H7 (cell line): ENCODE measurements at places on chromosomes 12 and 14. TPM values are rescaled to one million over a fixed set of nuclear protein-coding genes. Genes with fewer than 3 reads are reported as not detected.

- DNase-seq, result no peak
These were observed 135.5 kb upstream of the CDKN3 start for GRCh38 chr14:54261283-54261682.

GRCh38 chr12:646442-647384 lies 16.5 kb downstream of the NINJ2 start:
- DNase-seq, result peak; percentile 8

DNA sequence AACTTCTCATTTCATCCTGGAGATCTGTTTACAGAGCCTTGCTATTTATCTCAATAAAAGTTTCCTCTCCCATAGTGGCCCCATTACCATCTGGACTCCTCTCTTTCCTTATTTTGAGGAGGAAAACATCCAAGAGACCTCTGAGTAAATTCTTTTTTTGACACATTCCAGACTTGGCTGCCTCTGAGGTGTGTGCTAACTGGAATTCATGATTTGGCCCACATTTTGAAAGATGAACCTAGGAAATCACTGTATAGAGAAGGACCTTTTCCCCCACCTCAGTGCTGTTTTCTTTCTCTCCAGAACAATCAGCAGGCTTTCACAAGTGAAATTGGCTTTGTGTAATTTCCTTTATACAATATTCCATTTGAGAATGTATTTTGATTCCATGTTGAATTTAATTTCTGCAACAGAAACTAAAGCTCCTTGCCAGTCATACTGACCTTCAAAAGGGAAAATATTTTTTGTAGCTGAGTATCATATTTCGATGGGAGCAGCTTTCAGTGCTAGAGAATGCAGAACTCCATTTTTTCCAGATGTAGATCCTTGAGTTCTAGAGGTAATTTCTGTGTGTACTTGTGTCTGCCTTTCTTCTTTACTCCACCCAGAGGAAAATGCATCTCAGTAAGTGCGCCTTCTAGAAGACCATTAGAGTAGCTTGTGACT lies 244.9 kb upstream of the RGS6 start:
- DNase-seq, result no peak

DNA sequence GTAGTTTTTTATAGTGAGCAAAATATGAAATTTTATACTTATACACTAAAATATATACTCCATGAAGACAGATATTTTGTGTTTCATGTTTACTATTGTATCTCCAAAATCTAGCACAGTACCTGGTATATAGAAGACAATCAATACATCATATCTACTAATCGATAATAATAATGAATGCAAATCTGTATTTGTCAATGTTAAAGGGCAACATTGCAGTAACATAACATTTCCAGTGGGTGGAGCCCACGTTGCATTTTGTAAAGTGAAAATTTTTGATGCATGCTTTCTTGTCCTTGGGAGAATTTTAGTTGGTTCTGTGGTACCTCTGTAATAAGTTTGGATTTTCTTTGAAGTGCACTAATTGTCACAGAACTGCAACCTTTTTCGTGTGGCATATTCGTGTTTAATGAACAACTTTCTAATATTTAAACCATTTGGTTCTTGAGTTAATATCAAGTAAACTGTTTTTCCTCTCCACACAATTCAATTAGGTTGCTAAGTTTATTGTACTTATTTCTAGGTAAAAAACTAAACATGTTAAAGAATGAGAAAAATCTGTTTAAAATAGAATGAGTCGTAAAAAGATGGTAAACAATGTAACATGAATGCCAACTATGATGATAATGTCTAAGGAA lies 47.4 kb downstream of the AVPR1A start:
- DNase-seq, result peak; percentile 16

The SLC16A7 gene
- total RNA-seq, result 1.9 and 2.4 TPM in 2 replicates

DNA sequence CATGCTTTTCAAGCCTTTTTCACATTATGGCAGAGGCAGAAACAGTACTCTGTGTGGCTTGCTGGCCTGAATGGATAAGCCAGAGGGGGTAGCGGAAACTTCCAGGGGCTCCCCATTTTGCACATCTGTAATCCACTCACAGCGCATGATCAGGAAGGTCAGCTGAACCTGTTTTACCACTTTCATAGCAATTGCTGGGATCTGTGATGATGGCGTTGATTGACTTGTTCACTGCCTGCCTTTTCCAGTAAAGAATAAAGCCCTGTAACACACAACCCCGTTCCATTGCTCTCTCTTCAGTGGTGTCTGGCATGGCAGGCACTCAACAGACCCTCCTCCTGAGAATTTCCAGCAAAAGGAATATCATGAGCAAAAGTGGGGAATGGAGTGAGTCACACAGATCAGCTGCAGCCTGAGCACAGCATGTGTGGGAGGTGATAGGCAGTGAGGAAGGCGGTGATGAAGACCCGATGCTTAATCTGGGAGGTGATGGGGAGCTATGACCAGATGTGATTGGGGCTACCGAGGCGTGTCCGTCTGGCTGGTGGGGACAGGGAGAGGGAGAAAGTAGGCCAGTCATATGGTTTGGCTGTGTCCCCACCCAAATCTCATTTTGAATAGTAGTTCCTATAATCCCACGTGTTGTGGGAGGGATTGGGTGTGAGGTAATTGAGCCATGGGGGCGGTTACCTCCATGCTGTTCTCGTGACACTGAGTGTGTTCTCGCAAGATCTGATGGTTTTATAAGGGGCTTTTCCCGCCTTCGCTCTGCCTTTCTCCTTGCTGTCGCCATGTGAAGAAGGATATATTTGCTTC lies 44.7 kb upstream of the CHST11 start:
- no peak for DNase-seq

- no peak for DNase-seq
These were observed 32.1 kb upstream of the TXNRD1 start for GRCh38 chr12:104183443-104183842.

DNA sequence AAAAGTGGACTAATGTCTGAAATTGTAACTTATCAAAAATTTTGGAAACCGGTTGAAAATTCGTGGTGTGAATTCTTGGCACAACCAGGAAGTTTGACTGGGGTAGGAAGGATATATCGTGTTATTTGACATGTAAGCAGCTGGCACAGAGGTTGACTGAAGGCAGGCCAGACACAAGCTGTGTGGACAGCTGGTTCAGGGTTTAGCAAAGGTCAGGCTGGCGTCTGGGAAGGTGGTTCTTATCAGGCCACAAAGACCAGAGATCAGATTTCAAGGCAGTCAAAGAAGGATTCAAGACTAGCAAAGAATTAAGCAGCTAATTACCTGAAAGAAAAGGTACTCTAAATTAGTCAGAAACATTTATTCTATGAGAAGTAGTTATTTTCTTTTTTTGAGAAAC lies 450.2 kb upstream of the MDGA2 start:
- peak; percentile 8 for DNase-seq

The ARID4A gene
- 3.5 and 5.9 TPM in 2 replicates for total RNA-seq

The AREL1 gene
- 19.6 and 20.0 TPM in 2 replicates for total RNA-seq

GRCh38 chr12:64876388-64877071 lies 52.1 kb downstream of the TBC1D30 start:
- no peak for DNase-seq

GRCh38 chr14:74202113-74202512 lies 37.1 kb upstream of the VSX2 start:
- DNase-seq, result no peak

The CLEC9A gene
- not detected in 2 replicates for total RNA-seq

- DNase-seq, result no peak
These were observed 30.0 kb upstream of the DCD start for GRCh38 chr12:54678131-54678530.

DNA sequence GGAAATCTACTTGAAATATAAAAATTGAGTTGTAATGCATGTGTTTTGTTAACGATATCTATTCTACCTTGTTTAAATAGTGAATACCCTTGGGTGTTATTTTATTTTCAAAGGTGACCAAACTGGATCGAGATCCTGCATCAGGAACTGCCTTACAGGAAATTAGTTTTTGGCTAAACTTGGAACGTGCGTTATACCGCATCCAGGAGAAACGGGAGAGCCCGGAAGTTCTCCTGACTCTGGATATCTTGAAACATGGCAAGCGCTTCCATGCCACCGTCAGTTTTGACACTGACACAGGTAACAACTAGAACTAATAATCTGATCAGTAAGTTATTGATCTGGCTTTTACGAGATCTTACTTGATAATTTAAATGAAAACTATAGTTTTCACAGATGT lies 15.9 kb downstream of the DYNC1H1 start:
- DNase-seq, result no peak

The PKP2 gene
- 18.2 and 18.3 TPM in 2 replicates for total RNA-seq

The VRTN gene
- total RNA-seq, result 139 and 140 TPM in 2 replicates

GRCh38 chr12:51819736-51820525 lies 28.6 kb downstream of the FIGNL2 start:
- DNase-seq, result peak; percentile 69

- no peak for DNase-seq
These were observed 35.1 kb downstream of the NRDE2 start for GRCh38 chr14:90296641-90297040.

- no peak for DNase-seq
These were observed 57.5 kb upstream of the GARIN2 start for GRCh38 chr14:67131691-67132090.

The ABCC9 gene
- not detected in 2 replicates for total RNA-seq

- no peak for DNase-seq
These were observed 17.4 kb downstream of the GNG2 start for GRCh38 chr14:51877810-51878209.

The RDH12 gene
- total RNA-seq, result 0.48 and 1.1 TPM in 2 replicates

DNA sequence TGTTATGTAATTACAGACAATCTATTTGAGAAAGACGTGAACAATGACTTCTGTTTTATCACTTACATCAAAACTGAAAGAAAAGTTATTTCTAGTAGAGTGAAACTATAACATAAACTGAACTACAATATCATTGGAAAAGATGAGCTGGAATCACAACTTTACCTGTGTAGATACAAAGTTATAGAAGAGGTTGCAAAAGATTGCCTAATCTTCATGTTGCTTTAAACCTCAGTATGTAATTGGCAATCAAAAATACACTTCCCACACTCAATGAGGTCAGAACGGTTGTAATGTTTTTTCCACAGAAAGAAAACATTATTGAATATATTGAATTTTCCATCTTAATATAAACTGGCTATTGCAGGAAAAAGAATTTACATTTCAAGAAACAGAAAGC lies 37.7 kb upstream of the GXYLT1 start:
- DNase-seq, result no peak

- DNase-seq, result peak; percentile 78
These were observed 866 bp upstream of the PITPNM2 start for GRCh38 chr12:123151457-123152454.

DNA sequence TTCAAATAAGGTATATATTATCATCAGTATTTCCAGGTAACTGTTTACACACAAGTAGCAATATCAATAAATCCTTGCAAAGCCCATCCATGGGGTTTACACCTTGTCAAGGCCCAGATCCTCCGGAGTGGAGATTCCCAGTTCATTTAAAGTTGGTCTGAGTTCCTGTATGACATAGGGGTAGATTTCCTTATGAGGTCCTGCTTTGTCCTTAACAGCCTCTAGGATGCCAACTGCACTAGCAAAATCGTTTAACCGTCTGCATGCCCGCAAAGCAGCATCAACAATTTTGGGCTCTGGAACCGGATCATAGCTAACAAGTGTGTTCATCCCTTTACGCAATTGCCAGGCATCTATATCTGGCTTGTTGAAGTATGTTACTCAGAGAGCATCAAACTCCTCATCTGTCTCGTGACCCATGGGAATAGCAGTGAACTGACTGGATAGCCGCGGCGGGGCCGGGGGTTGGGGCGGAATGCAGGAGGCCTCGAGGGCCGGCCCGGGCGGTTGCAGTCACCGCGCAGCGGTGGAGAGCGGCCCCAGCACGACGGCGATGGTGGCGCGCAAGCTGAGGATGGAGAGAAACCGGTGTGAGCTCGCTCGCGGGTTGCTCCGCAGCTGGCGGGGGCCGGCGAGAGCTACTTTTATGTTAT lies 30.6 kb upstream of the FBXO34 start:
- DNase-seq, result peak; percentile 84

The LMNTD1 gene
- total RNA-seq, result 2.8 TPM in 1 of 2 replicates, not detected in the other

DNA sequence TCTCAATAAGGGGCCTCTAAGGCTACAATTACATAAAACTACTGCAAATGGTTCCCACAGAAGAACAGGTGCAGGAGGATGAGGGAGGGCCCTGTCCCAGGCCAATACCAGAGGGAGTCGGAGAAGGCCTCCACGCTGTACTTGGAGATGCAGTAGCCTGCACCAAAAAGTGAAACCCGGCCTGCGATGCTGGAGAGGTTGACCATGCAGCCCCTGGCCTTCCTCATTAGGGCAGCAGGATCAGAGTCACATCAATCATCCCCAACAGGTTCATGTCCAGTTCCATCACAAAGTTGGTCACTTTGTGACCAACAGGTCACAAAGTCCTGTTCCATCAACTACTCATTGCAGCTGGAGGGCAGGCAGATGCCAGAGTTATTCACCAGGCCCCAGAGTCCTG lies 23.0 kb downstream of the ZBTB39 start:
- no peak for DNase-seq

DNA sequence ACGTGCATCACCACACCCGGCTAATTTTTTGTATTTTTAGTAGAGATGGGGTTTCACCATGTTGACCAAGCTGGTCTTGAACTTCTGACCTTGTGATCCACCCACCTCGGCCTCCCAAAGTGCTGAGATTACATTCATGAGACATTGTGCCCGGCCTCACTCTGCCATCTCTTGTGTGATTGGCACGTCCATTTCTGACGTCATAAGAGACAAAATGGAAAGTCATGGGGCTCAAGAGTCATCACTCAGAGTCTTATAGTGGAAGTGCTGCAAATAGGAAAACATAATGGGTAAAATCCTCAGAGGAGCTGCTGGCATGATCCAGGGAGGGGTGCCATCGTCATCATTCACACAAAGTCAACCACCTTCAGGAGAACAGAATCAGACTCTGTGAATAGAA lies 54.2 kb upstream of the GPATCH2L start:
- DNase-seq, result no peak

GRCh38 chr14:77208291-77208978 lies 26.8 kb downstream of the TMEM63C start:
- DNase-seq, result peak; percentile 90

DNA sequence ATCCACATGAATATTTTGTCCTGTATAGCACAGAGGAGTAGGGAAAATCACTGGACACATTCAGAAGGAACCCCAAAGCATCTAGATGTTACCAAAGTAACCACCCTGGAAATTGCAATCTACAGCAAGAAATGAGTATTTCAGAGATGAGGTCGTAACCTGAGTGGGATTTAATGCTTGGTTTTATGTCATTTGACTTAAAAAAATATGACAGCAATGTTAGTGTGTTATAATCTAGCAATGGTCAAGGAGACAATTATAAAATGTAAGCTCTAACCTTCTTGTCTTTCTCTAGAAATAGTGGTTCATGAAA lies 256.6 kb downstream of the NAV3 start:
- DNase-seq, result no peak

The EIF2S3B gene
- total RNA-seq, result 13.3 and 15.4 TPM in 2 replicates
